K562 (cell line): ENCODE measurements at places on chromosomes 3 and 15. TPM values are rescaled to one million over a fixed set of nuclear protein-coding genes. Genes with fewer than 3 reads are reported as not detected.

GOLGA8G gene
- total RNA-seq = not detected in 2 replicates

GASK1A gene
- 0.13 TPM in 1 of 2 replicates, not detected in the other for total RNA-seq

CLDN1 gene
- 0.16 and 0.34 TPM in 2 replicates for total RNA-seq

LIPH gene
- 1.3 TPM in 2 replicates for total RNA-seq

DNA sequence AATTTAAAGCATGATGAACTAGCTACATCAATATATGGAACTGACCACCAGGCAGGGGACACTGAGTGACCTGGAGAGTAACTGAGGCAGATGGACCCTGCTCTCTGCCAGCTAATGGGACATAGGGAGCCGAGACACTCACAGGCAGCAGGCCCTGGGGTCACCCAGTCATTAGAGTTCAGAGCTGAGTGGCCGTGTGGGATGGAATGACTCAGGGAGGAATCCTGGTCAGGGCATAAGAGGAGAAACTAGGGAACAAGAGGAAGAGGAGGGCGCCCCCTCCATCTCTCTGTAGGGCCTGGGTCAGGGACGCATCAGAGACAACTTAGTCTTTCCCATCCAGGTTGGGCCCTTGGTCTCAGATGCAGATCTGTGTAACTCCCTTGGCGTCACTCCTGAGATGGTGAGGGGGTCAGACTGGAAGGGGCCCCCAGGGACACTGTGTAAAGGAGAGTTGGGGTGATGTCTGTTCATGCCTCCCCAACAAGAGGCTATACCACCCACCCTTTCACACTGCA lies 39.8 kb downstream of the CCDC12 start:
- DNase-seq = no peak

DNA sequence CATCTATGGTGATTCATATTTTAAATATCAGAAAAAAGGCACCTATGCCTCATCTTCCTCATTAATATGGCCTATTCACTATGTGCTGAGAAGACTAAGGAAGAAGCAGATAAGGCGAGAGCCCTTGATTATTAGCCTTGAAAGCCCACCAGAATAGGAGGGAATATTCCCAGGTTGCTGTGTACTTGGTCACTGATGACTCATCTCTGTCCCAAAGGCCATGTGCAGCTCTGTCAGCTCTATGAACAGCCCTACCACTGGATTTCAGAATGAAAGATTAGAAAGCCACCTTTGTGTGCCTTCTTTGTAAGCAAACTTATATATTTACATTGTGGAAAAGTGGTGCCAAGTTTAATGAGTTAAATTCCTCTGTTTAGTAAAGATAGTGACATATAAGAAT lies 211.5 kb downstream of the NFKBIZ start:
- no peak for DNase-seq

DNA sequence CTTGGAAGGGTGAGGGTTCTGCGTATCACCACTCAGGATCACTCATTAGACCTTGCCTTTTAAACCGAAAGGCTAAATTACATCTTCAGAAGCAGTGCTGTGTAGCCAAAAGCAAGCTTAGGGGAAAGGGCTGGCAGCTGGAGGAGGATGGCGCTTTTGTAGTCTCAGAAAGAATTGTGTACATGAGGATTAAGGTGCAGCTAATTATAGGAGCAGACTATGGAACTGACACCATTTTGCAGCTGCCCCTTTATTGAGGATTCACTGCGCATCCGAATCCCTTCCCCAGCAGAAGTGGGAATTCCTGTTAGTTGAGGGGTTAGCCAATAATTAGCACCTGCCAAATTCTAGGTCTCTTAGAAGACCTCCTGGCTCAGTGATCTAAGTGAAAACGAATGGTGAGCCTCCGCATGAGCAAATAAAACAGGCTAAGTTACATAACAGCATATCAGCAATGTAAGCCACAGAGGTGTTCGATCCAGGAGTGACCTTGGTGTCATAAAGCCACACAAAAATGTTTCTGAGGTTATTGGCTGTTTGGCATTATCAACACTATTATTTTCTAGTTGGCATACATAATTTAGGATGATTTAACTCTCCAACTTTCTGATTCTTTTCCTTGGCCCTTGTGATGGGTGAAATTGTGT lies 42.6 kb upstream of the SEMA6D start:
- no peak for DNase-seq

- DNase-seq = no peak
Measured at GRCh38 chr3:152658977-152659720, 175.8 kb upstream of the P2RY1 start.

- DNase-seq = peak; percentile 73
Measured at GRCh38 chr3:77254967-77255831, 215.3 kb downstream of the ROBO2 start.

- no peak for DNase-seq
Measured at GRCh38 chr15:34942363-34942762, 27.2 kb downstream of the AQR start.

DNA sequence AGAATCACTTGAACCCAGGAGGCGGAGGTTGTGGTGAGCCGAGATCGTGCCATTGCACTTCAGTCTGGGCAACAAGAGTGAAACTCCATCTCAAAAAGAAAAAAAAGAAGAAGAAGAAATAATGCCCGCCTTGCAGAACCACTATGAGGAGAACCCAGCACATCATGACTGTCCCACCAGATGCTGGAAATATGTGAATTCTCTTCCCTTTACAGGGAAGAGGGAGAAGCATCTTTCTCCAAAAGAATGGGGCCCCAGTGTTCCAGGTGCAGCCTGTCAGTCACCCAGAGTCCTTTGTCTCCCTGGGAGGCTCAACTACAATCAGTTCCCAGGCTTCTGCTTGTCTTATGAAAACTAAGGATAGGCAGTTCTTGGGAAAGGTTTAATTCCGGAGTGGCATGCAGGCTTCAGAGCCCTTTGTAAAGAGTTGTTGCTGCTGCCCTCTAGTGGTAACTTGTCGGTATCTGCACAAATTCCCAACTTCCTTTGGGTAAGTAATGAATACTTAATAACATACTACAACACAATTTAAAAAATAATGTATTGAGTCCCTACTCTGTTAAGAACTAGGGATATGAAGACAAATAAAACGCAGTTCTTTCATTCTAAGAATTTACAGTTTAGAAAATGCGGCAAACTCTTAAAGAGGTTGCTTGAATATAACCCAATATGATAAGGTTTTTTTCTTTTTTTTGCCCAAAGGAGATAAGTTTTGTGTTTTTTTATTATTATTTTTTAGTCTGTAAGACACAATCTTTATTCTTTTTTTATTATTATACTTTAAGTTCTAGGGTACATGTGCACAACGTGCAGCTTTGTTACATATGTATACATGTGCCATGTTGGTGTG lies 18.6 kb upstream of the TICRR start:
- DNase-seq = peak; percentile 66

DNA sequence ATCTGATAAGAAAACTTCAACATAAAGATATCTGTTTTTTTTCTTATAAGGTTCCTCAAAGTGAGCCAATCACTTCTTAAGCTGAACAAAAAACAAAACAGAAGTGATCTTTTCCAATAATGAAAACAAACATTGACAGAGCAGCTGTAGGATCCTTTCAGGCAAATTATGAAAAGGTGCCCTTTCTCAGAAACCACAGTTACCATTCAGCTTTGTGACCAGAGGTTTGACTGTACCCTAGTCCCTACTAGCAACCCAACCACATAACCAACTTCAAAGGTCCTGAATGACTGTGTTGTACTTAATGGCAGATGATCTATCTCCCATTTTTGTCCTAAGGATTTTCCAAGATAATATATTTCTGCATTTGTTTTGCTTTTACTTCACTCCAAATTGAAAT lies 39.4 kb upstream of the CCR2 start:
- no peak for DNase-seq

DNA sequence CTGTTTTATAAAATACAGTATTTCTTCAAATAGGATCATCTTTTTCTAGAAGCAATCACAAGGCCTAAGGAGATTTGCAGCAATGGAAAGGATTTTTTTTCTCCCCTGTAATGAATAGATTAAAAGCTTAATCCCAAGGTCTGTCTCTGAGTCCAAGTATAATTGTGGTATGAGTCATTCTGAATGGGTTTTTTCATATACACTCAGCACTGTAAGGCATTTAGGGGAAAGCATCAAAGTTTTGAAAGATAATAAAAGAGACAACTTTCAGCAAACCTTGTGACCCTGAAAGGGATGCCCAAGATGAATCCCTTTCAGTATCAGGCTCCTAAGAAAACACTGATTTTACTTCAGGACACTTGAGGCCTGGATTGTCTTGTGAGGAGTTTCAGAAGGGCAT lies 23.3 kb upstream of the LARS2 start:
- DNase-seq = no peak
